ENCODE measurements at places on chromosomes 6 and 20.

GRCh38 chr6:167703347-167703746 lies 123.4 kb upstream of the AFDN start:
- DNase-seq = no peak

DNA sequence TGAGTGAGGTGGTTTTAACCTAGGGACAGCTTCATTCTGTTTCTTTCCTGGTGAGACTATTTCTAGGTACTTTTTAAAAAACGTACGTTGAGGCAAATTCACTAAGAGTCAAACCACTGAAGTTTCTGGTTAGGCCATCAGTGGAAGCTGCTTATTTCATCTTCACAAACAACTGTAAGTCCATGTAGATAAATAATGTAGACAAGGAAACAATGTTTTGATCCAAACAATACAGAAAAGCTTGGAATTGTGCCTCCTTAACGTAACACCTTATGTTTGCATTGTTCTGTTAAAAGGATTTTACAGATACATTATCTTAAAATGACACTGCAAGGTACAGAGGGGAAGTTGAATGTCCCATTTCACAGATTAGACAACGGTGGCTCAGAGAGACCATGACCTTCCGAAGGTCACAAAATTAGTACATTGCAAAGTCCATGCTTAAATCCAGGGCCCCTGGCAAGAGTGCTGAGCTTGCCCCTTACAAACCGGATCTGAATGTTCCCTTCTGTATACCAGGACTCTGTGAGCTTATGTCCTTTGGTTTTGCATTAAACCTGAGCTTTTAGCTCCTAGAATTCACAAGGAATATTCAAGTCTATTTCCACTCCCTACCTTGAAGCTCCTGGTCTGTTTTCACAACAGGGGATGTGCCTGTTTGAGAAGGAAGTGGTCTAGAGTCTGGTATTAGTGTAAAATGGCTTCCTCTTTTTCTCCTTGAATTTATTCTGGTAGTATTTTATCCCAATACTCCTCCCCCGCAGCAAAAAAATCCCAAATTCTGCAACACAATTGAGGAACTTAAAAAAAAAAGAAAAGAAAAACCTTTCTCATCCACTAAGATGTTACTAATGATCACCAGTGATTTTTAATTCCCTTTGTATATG lies 28.9 kb upstream of the ZNF217 start:
- DNase-seq = no peak

DNA sequence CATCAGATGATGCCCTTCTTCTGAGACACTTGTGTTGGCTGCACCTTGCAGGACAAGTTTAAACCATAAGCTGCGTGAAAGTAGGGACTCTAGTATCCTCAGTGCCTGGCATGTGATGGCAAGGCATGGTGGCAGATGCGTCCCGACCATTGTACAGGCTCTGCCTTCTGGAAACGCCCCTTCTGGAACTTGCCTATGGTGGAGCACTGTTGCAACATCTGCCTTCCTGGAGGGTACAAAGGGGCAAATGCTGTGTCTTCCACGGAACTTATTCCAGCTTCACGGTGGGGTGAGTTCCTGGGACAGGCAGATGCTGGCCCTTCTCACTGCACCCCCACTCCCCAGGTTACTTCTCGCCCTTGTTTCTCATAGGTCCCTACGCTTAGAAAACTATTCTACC lies 232.8 kb downstream of the THBS2 start:
- DNase-seq = no peak

DNA sequence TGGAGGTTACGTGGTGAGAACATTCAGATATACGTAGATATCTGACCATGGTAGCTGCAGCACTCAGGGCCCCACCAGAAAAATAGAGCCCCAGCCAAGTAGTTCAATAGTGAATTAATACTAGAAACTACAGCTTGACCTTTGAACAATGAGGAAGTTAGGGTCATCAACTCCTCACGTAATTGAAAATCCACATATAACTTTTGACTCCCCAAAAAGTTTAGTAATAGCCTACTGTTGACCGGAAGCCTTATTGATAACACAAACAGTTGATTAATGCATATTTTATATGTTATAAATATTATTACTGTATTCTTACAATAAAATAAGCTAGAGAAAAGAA lies 117.9 kb downstream of the SNX5 start:
- no peak for DNase-seq

- no peak for DNase-seq
These were observed 95.3 kb downstream of the FOXO3 start for GRCh38 chr6:108655806-108656651.

DNA sequence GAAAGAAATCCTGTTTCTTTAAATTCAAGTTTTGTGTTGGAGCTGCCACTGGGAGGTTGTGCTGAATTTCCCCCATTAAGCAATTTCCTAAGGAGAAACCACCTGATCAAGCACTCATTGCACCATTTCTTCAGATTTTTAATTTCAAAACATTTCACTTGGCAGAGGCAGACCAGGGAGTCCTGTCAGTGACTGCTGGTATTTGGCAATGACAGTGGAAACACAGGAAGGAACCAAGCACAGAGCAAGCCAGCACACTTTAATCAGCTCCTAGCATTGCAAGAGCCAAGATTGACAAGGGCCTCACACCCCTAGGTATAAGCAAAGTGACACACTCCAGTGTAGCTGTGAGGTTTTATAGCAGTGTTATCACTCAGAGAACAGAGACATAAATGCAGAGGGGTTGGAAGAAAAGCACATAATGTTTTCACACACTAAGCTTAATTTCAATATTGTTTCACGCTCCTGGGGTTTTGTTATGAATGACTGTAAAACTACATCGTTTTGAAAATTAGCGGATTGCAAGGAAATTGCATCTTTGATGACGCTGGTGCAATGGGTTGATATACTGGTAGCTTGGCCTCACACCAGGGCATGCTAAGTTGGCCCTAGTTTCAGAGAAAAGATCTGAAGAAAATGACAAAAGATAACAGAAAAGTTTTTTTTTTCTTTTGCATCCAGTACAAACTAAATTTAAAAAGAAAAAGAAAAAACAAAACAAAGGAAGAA lies 768.4 kb downstream of the TFAP2A start:
- DNase-seq = no peak

DNA sequence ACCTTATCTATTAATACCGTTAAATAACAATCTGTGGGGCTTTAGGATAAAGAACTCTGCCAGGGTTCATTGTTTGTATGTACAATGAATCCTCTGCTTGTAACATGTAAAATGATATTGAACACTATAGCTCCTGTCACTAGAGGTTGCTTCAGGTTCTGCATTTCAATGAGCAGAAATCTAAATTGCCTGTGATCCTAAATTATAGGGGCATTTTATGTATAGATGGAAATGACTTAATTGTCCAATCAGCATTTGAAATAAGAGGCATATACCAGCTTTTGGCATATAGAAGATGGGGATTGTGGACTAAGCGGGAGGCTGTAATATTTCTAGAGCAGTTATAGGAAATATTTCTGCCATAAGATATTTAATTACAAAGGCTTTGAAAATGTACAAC lies 2.0 kb downstream of the NCOA3 start:
- no peak for DNase-seq

All from progenitor cell of endocrine pancreas (in vitro differentiated cells).